Mammary epithelial cell (primary cell): ENCODE measurements at places on chromosomes 5 and 9. TPM values are rescaled to one million over a fixed set of nuclear protein-coding genes. Genes with fewer than 3 reads are reported as not detected.

PCDHAC1 gene
- total RNA-seq, result 2.8 TPM

DNA sequence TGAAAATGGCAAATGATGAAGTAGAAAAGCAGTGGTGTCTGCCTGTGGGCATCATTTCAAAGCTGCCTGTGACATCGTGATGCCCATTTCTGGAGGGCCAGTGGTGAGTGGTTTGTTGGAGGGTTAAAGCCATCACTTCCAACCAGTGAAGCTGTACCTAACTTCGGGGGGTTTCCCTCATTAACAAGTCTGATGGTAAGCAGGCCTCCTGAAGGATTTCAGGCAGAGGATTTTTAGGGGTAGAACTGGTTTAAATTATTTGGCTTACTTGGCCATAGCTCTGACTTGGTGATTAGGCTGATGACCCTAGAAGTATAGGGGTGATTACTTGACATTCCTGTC lies 10.7 kb downstream of the TNFAIP8 start:
- DNase-seq, result no peak

DNA sequence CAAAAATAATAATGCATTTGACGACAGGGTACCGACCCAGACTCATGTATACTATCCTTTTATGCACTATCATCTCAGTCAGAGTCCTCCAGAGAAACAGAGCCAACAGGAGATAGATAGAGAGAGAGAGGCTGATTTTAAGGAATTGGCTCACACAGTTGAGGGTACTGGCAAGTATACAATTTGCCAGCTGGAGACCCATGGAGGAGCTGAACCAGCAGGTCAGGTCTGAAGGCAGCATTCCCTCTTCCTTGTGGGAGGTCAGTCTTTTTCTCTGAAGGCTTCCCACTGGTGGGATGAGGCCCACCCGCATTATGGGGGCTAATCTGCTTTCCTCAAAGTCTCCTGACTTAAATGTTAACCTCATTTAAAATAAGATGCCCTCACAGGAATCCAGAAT lies 17.3 kb upstream of the MED10 start:
- no peak for DNase-seq

- DNase-seq, result peak; percentile 24
Observed at GRCh38 chr9:73081979-73082657, 69.5 kb upstream of the ANXA1 start.

GRCh38 chr9:123091459-123091858 lies 58.0 kb downstream of the GPR21 start:
- no peak for DNase-seq
